ENCODE measurements at places on chromosomes 2 and 18.
A peak's percentile ranks its signal among the peaks of the same experiment; 100 is the strongest.

- no peak for DNase-seq
These were observed 797.8 kb downstream of the CCDC85A start for GRCh38 chr2:56981554-56981953.

DNA sequence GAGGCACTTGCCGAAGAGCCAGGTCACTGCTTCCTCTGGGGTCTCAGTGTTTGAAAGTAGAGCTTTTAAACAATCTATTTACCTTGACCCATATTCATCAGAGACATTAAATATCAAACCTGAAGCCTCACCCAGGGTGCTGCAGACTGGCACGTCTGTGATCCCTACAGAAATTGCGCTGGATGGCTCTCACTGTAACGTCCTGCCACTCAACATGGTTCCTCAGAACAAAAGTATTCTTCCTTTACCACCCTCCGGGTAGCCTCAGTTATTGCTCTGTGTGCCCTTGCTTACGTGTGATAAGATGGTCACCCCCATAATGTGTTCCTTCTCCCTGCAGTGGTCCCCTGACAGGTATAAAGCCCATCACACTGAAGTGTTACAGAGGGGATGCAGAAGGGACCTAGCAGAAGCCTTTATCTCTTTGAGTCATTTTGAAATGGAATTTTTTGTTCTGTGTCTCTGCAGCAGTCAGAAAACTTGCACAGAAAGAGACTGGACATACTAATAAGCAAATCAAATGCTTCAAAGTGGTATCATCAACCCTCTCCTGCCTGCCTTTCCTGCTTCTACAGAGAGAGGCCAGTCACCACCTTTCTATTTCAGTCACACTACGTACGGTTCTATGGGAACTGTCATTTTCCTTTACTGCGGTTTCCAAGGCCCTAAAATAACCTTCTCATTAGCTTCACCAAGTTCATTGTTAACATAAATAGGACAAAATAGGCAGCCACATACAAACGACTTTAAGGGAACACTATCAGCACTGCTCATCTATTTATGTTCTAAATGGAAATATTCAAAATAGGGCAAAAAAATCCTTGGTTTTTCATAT, 86.8 kb downstream of the METTL8 start:
- no peak for DNase-seq

GRCh38 chr2:205386109-205386508, 296.2 kb upstream of the NRP2 start:
- DNase-seq = no peak

DNA sequence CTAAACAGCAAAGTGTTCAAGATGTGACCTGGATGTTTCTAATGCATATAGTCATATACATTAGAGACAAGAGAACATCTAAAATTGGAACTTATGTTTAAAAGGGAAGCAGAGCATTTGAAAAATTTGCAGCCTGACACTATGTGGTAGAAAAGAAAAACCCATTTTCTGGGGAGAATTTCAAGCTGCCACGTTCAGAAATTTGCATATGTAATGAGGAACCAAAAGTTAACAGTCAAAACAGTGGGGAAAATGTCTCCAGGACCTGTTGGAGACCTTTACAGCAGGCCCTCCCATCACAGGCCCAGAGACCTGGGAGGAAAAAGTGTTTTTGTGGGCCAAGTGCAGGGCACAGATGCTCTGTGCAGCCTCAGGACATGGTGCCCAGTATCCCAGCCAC, 8.2 kb upstream of the TMEM18 start:
- DNase-seq = no peak

DNA sequence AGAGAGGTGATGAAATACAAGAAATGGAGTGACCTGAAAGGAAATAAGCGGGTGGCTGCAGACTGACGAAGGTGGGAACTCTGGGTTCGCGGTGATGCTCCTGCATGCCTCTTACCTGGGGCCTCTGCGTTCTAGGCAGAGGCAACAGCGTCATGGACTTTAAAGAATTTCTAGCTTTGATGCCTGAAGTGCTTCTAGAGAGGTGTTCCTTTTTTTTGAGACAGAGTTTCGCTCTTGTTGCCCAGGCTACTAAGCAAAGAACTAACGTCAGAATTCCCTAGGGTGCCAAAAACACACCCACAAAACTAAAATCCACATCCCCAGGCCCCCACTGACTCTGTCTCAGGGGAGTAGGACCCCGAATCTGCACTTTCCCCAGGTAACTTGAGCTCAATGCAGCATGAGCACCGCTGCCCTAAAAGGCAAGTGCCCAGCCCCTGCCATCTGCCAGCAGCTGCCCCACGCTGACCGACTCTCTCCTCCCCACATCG, 110.5 kb upstream of the ID2 start:
- DNase-seq = no peak

- no peak for DNase-seq
These were observed 286.4 kb upstream of the MMADHC start for GRCh38 chr2:149873936-149874335.

DNA sequence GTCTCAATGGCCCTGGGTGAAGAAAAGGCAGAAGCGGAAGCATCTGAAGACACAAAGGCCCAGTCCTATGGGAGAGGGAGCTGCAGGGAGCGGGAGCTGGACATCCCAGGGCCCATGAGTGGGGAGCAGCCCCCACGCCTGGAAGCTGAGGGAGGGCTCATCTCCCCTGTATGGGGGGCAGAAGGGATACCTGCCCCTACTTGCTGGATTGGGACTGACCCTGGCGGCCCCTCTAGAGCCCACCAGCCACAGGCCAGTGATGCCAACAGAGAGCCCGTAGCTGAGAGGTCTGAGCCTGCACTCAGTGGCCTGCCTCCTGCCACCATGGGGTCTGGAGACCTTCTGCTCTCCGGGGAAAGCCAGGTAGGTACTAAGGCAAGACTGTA, 13.2 kb downstream of the CEP68 start:
- no peak for DNase-seq

- peak; percentile 86 for DNase-seq
These were observed 55.1 kb upstream of the MAP4K3 start for GRCh38 chr2:39492095-39492590.

Data from RWPE1 (cell line).